Natural killer cell treated with Interleukin-12 subunit alpha and Interleukin-12 subunit beta and Interleukin-15 and Interleukin-18, amount 100 ng/mL, for 72 hours (primary cell): ENCODE measurements at places on chromosomes 5 and 9.

- no peaks in the 10 kb centered on the region for H3K36me3 ChIP-seq
- H3K4me3 ChIP-seq, result no peak overlapping the region
- DNase-seq, result no peak
- H3K27ac ChIP-seq, result no peak overlapping the region
These were observed 143.9 kb downstream of the AOPEP start for GRCh38 chr9:94870465-94870792.

DNA sequence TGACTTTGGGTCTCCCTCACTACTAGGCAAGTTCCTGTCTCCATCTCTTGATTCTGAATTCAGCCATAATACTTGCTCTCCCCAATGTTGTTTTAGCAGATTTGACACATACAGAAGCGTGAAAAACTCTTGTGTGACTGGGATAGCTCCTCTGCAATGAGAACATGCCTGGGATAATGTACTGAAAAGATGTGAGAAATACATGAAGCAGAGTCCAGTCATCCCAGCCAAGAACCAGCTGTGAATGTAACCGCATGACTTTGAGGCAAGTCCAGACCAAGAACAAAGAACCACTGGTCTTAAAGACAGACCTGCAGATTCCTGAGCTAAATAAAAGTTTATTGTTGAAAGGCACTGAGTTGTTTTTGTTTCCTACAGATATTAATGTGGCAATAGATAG lies 135.0 kb downstream of the NMUR2 start:
- H3K4me1 ChIP-seq, result no peaks in the 10 kb centered on the region
- no peak overlapping the region for H3K27ac ChIP-seq
- no peaks in the 10 kb centered on the region for H3K27me3 ChIP-seq
- no peak for DNase-seq
- no peaks in the 10 kb centered on the region for H3K36me3 ChIP-seq

DNA sequence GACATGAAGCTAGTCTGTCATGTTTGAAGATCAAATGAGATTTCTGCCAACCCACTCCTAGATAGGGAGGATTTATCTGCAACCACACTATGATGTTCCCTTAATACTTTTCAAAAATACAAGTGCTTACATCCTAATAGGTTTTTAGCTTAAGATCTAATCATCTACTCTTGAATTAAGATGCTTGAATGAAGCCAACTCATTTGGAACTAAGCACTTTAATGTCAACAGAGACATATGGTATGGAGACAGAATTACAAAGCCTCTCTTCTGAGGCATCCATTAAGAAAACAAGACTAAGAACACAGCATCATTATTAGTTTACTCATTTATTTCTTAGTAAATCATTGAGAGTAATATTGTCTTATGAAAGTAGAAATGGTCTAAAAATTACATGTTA lies 139.3 kb upstream of the NFIB start:
- no peaks in the 10 kb centered on the region for H3K4me1 ChIP-seq
- H3K27ac ChIP-seq, result no peak overlapping the region
- H3K4me3 ChIP-seq, result no peak overlapping the region
- no peak for DNase-seq

DNA sequence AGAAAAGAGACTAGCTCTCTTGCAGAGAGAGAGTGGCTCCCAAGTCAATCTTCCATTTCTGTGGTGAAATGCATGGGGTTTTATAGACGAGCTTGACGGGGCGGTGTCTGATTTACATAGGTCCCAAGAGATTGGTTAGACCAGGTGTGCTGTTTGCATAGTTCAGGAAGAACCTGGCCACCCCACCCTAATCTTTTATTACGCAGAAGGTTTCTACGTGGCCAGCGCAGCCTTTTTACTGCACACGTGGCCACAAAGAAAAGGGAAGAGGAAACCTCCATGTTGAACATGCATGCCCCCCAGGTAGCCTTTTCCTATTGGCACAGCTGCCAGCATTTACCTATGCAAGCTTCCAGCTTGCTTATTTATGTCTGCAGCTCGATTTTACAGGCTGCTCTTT lies 92.1 kb downstream of the CAVIN4 start:
- no peak overlapping the region for H3K4me3 ChIP-seq
- H3K36me3 ChIP-seq, result no peaks in the 10 kb centered on the region
- no peaks in the 10 kb centered on the region for H3K4me1 ChIP-seq
- no peak overlapping the region for H3K27ac ChIP-seq

GRCh38 chr5:78387468-78388153 lies 27.2 kb downstream of the SCAMP1 start:
- H3K27ac ChIP-seq, result no peak overlapping the region
- H3K27me3 ChIP-seq, result no peaks in the 10 kb centered on the region
- H3K4me3 ChIP-seq, result no peak overlapping the region
- peaks cover 29% of the 10 kb centered on the region for H3K4me1 ChIP-seq

DNA sequence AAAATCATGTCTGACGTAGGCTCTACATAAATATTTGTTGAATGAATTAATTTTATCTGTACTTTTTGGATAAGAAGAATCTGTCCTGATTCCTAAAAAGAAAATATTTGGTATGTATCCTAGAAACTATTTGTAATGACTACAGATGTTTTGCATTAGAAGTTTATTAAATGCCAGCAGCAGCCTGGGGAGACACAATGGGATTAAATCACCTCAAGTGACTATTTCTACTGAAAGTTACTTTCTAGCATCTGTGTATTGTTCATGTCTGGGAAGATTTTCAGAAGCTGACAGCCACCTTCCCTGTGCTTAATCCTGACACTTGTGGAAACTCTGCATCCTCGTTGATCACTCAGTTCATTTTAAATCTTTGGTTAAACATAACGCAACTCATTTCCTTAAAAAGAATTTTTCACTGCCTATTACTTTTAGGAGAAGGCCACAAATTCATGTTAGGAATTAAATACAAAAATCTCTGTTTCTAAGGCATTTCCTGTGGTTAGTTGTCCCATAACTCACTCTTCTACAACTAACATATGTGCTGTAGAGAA lies 209.3 kb upstream of the PPP1R2B start:
- H3K4me1 ChIP-seq, result peaks cover 3% of the 10 kb centered on the region
- H3K27me3 ChIP-seq, result peaks cover 11% of the 10 kb centered on the region
- no peak for DNase-seq
- H3K4me3 ChIP-seq, result no peak overlapping the region
- no peaks in the 10 kb centered on the region for H3K36me3 ChIP-seq

DNA sequence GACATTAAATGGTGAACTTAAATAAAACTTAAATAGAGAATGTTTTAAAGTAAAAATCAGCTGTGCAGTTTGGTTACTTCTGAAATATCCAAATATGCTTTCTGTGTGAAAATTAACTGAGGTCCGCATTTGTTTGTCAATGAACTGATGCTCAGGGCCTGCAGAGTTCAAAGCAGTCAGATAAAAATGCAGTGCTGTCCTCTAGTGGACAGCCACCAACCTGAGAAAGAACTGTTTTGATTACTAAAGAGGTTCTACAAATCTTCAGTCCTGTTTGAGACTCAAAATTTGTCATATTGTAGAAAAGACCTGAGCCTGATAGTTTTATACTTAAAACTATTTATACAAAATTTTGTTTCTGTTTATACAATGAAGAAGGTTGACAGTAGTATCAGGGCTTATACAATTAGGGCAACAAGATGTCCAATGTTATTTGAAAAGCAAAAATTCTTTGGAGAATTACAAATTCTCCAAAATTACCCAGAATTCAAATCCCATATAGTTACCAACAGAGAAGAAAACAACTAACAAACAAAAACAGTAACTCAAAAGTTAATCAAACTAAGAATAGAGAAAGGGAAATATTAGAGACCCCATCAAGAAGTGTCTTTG lies 232.3 kb upstream of the TBCA start:
- H3K4me1 ChIP-seq, result no peaks in the 10 kb centered on the region
- DNase-seq, result no peak
- H3K27ac ChIP-seq, result no peak overlapping the region
- H3K36me3 ChIP-seq, result no peaks in the 10 kb centered on the region
- no peaks in the 10 kb centered on the region for H3K27me3 ChIP-seq
